Nucleus accumbens (tissue), 56 donors: ENCODE measurements at places on chromosomes 13 and 19.

DNA sequence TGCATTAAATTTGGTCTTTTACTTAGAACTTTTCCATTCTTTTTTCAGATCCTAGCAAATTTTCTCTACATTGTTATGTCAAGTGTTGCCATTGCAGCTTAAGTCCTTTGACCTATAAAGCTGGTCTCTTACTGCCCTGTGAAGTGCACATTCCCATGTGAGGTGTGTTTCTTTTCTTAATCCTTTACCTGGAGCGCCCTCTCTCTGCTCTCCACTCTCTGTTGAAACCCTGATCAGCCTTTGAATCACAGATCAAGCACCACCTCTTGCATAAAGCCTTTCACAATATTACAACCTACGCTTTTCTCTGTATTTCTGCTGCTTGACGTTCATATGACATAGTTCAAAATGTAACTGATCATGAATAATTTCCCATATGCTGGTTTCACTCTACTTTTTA is 84.8 kb downstream of the PCDH17 start:
- no peak for DNase-seq

DNA sequence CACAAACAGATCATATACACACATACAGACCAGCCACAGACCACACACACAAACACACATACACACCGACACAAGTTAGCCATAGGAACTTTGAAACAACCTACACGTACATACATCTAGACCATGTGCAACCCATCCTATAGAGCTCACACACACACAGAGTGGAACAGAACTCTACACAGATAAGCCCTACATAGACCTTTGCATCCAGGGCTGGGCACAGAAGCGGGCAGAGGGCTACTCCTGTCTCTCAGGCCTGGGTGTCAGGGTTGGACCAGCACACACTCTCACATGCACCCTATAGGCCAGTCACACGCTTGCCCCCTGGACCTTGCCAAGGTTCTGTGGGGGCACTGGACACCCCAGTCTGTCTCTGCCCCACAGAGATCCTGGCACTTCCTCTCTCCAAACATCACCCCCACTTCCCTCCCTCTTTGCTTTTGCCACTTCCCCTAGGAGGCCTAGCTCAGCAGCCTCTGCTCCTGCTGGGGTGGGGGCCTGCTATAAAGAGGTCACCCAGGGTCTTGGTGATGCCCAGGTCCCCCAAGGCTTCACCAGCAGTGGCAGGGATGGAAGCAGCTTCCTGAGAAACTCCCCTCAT is 5.8 kb upstream of the JUNB start:
- DNase-seq = no peak

- DNase-seq = no peak
These were observed 22.9 kb upstream of the FRY start for GRCh38 chr13:32008518-32009175.

DNA sequence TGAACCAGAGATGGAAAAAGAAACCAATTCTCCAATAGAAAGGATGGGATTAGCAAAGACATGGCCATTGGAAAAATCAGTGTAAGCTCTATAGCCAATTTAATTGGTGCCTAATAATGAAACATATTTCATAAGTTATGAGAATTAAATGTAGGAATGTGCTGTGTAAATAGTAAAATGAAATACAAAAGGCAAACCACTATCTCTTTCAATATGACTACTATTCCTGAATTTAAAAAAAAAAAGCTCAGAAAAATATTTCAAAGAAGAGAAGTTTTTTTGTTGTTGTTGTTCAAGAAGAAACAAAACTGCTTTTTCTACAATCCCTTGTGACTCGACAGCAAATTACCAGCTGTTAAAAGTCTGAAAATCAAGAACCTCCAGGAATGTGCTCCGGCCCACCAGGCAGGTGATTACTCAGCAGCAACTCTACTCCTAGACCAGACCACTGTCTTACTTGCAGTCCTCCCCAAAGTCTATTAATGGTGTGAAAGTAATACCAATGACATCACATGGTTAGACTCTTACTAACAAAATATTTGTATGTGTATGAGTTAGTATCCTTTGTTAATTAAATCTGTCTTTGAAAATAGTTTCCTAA is 362.4 kb downstream of the KCTD12 start:
- no peak for DNase-seq

GRCh38 chr13:103178986-103179943 is 113.0 kb upstream of the SLC10A2 start:
- no peak for DNase-seq

- no peak for DNase-seq
These were observed 29.7 kb downstream of the NAXD start for GRCh38 chr13:110644892-110645521.
